ENCODE measurements at places on chromosomes 12 and 14.

- no peak for DNase-seq
These were observed 87.2 kb downstream of the CHGA start for GRCh38 chr14:93010130-93010499.

DNA sequence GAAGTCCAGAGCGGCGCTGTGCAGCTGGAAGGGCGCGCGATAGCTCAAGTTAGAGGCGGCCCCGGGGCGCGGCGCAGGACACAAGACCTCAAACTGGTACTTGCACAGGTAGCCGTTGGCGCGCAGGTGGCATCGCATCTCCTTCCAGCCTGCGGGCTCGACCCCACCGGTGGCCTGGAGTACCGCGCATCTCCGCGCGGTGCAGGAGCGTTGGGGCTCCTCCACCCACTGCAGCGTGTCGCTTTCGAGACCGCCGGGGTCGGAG lies 553 bp downstream of the CLEC14A start:
- no peak for DNase-seq

- no peak for DNase-seq
These were observed 12.1 kb upstream of the FBRSL1 start for GRCh38 chr12:132477703-132478432.

DNA sequence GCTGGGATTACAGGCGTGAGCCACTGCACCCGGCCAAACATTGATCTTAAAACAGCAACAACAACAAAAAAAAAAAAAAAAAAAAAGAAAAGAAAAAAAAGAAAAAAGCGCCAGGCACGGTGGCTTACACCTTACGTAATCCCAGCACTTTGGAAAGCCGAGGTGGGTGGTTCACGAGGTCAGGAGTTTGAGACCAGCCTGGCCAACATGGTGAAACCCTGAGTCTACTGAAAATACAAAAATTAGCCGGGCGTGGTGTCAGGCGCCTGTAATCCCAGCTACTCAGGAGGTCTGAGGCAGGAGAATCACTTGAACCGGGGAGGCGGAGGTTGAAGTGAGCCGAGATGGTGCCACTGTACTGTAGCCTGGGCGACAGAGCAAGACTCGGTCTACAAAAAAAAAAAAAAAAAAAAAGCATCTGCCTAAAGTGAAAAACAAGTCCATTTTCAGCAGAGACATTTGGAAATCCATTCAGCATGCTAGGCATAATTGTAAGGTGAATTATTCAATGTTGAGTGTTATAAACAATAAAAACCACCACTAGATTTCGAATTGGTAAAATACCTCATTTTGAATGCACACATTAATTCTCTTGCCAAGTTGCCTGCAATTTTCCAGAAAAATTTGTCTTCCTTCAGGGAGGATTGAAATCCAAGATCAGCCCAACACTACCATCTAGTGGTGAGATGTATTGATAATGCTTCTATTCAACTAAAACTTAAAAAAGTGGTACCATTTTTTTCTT lies 8.0 kb upstream of the CERS5 start:
- no peak for DNase-seq

GRCh38 chr12:108117163-108117849 lies 11.8 kb upstream of the WSCD2 start:
- DNase-seq, result no peak

- DNase-seq, result no peak
These were observed 684.5 kb downstream of the C12orf50 start for GRCh38 chr12:87344699-87345098.

GRCh38 chr12:79407671-79408622 lies 282.8 kb downstream of the PAWR start:
- DNase-seq, result no peak

DNA sequence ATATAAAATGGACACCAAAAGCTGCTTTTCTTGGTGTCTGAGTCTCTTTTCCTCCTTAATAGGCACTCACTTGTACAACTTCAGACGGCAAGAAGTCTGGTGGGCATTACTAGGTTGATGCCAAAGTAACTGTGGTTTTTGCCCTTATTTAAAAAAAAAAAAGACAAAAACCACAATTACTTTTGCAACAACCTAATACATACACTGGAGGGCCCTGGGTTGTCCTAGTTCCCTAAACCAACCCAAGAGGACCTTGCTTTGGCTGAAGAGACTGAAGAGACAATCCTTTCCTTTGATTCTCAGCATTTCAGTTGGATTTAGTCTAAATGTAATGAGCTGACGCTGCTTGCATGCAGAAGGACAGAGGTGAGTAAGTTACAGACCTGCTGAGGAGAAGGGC lies 16.2 kb upstream of the PLEKHG3 start:
- DNase-seq, result no peak

DNA sequence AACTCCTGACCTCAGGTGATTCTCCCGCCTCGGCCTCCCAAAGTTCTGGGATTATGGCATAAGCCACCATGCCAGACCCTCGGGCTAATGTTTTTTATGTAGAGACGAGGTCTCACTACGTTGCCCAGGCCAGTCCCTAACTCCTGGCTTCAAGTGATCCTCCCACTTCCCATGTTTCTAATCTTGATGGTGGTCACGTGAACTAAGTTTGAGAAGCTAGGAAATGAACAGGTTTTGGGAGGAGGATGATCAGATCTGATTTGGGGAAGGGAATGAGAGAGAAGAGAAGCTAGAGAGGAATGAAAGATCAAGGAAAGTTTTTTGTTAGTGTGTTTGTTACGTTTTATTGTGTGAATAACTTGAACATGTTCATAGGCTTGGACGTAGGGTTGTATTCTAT lies 17.2 kb upstream of the SINHCAF start:
- no peak for DNase-seq

- DNase-seq, result no peak
These were observed 208.2 kb downstream of the EPS8 start for GRCh38 chr12:15581006-15581405.

DNA sequence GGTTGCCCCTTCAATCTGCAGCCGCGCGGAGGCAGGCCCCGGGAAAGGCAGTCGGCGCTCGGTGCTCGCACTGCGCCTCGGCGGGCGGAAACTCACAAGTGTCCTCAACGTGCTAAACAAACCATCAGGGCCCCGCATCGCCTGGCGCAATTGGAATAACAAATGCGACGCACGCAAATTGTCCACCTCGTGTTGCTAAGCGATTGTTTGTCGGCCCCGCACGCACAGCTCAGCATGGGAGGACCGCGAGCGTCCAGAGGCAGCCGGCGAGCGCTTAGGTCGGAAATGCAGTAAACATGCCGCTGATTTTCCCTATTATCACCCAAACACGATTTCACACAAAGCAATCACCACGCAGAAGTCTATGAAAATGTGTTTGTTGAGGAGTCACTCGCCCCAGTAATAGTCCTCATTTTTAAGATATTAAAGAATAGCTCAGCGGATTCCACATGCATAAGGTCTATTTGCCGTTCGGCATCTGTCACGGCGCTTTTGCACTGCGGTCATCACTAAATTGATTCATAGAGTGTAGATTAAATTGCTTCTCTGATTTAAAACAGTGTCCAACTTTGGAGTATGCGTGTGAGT lies 3.2 kb upstream of the GSC start:
- DNase-seq, result no peak

- no peak for DNase-seq
These were observed 229.1 kb downstream of the MON2 start for GRCh38 chr12:62695696-62696095.

DNA sequence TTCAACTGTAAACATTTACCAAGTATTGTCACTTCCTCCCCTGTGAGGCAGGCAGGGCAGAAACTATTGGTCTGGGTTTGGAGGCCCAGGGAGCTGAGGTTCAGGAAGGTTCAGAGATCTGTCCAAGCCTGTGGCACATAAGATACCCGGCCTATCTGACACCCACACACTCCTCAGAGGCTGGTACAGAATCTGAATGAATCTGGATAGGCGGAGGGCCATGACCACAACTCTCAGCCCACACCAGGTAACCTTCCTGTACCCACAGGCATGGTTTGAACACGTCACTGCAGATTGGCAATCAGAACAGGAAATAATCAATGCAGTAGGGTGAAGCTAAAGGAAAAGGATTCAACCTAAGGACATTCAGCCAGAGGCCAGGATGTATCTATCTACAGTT lies 92.8 kb upstream of the TMCC3 start:
- no peak for DNase-seq

DNA sequence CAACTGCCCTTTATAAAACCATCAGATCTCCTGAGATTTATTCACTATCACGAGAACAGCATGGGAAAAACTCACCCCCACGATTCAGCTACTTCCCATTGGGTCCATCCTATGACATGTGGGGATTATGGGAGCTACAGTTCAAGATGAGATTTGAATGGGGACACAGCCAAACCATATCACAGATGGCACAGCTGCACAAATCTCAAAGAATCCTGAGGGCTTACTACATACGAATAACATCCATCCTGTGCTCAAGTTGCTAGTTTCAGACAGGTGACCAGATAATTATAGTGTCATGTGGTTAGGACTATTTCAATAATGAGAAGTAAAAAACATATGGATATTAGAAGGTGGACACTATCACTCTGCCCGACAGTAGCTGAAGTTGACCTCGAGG lies 211.2 kb downstream of the NUAK1 start:
- no peak for DNase-seq

DNA sequence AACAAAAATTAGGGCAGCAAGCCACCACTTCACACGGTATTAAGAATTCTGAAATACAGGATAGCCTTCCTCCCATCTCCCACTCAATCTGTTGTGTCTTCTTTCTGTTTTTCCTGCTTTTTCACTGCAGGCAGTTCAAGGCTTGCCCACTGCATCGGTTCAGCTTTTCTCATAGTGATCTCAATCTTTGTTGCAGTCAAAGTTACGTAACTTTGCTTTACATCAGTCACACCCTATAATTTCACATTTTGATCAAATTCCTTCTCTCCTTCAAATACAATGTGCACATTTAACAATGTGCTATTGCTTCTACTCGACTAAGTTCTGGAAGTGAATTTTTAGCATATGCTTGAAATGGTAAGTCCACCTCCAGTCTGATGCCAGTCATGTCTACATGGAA lies 217.6 kb downstream of the EFCAB11 start:
- DNase-seq, result no peak

DNA sequence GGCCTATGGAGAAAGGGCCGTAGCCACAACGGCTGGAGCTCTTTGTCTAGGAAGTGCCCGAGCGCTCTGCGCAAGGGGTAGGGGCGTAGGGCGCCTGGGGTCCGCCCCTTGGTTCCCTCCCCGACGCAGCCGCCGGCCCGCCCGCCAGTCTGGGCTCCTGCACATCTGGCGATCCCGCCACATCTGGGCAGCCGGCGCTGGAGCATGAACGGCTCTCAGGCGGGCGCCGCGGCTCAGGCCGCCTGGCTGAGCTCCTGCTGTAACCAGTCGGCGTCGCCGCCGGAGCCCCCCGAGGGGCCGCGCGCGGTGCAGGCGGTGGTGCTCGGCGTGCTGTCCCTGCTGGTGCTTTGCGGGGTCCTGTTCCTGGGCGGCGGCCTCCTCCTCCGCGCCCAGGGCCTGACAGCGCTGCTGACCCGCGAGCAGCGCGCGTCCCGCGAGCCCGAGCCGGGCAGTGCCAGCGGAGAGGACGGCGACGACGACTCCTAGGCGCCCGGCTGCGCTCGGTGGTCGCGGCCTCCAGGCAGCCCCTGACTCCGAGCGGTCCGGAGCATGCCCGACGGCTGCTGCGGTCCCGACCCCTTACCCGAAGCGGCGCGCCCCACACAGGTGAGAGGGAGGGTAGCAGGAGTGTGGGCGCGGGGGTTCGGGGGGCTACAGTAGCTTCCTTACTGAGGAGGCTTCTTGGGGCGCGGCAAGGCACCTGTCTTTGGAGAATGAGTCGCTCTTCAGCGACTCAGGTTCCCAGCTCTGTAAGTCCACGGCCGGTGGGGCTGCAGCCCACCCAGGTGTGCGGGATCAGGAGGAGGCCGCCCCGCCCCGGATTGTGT lies at the start of gene SMIM41:
Gene SMIM41 (plus strand): TSS at position 129 of the 827 bp plus-strand sequence. CDS start 76 bp downstream, at position 205.
- DNase-seq, result no peak

GRCh38 chr12:113770389-113770865 lies 195.7 kb downstream of the RBM19 start:
- no peak for DNase-seq

GRCh38 chr14:36646664-36647416 lies 14.8 kb upstream of the PAX9 start:
- no peak for DNase-seq

DNA sequence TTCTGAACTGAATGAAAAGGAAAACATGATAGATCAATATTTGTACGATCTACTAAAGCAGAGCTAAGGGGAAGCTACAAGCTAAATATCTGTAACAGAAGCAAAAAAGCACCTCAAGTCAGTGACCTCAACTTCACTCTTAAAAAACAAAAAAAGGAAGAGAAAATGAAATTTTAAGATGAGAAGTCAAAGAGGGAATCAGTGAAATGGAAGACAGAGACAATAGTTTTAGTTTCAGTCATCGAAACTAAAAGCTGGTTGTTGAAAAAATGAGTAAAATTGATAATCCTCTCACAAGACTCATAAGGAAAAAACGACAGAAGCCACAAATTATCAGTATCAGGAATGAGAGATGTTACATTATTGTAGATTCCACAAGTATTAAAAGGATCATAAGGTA lies 11.9 kb upstream of the SLC2A13 start:
- no peak for DNase-seq

DNA sequence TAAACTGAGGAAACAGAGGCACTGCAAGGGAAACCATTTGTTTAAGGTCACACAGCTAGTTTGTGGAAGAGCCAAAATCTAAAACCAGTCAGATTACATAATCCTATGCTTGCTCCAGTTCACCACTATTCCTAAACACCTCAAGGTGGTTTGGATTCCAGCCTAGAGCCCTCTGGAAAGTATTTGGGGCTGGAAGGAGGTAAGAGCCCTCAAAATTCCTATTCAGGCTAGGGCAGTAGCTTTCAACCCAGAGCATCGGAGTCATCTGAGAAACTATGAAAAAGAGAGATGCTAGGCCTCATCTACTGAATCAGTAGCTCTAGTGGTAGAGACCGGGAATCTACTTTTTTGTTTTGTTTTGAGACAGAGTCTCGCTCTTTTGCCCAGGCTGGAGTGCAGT lies 16.0 kb upstream of the SPPL3 start:
- no peak for DNase-seq

- no peak for DNase-seq
These were observed 27.6 kb downstream of the EVL start for GRCh38 chr14:100092832-100093231.

DNA sequence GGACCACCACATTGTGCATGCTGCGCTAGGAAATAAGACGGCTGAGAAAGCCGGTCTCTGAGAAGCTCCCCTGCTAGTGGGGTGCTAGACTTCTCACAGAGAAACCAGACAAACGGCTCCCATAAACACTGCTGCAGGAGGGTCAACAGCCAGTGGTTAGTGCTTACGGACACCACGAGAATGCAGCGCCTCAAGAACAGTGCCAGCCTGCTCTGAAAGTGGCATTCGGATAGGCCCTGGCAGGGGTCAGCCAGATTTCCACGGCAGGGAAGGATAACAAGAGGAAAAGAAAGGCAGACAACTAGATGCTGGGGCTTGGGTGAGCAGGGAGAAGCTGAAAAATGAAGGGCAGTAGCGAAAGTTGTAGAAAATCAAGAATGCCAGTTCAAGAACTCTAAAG lies 26.4 kb downstream of the PPTC7 start:
- DNase-seq, result no peak

DNA sequence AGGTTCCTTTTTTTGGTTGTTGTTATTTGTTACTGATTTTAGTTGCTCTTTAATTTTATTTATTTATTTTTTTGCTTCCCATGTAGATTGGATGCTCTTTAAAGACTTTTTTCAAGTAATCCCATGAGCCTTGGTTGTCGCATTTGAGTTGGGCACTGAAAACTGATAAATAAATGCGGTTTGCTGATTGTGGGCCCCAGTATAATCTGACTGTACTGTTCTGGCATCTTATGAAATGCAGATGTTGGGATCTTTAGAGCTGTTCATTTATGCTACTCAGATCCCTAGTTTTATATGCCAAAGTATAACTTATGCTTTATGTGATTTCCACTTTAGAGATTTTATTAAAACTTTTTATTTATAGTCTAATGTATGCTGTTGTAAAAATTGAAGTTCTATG lies 33.3 kb downstream of the WNK1 start:
- DNase-seq, result no peak

All from GM04503 (cell line).